ENCODE measurements at places on chromosomes 12 and 14.

GRCh38 chr12:132084621-132085290 is 59.4 kb downstream of the DDX51 start:
- DNase-seq, result peak; percentile 52

DNA sequence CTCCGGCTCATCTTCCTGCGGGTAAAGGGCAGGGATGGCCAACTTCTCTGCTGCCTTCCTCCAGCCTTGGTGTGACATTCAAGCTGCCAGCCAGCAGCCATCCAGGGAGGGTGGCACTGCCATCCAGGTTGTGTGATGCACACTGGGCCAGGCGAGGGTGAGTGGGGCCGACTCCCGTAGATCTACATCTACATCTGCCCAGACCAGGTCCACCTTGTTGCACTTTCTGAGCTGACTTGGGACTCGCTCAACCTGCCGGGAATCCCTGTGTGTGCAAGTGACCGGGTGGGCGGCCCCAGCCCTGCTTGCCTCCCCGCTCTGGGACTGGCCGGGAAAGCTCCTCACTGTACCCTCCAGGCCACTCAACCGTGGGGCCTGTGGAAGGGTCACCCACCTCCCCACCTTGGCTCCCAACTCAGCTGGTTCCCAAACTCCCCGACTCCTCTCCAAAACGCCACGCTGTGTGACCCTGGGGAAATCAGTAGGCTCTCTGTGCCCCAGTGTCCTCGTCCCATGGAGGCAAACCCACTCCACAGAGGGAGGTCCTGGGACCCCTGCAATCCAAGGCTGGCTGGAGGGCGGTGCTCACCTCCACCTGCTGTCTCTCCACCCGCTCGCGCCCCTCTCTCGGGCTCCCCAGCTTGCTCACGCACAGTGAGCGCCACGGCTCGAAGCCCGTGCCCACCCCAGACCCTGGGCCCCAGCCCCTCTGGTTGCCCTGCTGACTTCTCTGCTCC is 14.7 kb downstream of the JAG2 start:
- no peak for DNase-seq

DNA sequence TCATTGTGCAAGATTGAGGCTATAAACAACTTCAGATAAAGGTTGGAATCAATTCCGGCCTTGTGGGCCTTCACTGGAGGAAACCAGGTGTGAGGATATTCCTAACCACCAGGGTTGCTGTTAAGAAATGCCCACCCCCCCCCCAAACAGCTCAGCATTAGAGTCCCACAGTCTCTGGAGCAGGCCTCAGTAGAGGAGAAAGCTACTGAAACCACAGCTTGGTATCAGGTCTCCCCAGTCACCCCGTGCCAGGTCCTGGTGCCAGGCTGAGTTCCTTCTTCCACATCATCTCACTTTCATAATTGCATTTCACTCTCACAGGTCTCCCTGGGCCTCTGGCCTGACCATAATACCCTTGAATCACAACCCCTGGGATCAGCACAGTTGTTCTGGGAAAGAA is 12.5 kb downstream of the GALNT6 start:
- DNase-seq, result no peak

DNA sequence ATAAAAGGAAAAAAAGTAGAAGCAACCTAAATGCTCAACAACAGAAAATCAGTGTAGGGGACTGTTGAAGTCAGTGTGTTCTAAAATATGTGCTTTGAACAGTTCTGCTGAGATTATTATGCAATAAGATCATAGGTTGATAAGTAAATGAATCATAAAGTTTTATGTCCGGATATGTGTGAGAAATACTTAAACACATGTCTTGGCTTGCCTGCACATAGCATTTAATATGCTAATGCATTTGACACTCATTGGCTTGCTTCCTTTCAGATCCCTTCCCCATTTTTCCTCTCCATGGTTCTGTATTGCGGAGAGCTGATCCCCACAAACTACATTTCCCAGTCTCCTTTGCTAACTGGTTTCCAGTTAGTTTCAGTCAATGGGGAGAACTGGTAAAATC is 573.8 kb upstream of the TBX3 start:
- DNase-seq, result no peak

DNA sequence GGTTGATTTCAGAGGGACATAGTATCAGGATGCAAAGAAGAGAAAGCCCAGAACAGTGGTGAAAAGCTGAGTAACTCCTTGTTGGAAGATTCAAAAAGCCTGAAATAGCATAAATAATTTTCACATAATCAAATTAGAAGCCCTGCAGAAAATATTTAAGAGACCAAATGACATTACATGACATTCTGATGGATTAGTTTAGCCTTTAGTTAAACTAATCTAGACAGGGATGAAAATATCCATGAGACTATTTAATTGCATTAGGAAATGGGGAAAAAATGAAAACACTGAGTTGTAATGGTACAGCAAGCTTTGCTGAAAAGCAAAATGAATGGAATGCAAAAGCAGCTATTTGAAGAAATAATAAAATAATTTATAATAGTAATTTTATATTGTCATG is 91.8 kb downstream of the KIF21A start:
- no peak for DNase-seq

DNA sequence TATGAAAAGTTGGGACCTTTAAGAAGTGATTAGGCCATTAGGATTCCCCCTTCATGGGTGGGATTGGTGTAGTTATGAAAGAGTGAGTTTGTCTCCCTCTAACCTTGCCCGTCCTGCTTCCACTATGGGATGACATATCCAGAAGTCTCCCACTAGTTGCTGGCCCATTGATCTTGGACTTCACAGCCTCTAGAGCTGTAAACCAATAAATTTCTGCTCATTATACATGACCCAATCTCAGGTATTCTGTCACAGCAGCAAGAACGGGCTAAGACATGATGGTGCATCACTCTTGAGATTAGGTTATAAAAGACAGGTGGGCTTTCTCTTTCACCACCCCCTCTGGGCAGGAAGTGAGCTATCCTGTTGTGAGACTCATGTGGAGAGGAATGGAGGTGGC is 8.6 kb upstream of the SMOC1 start:
- no peak for DNase-seq

- DNase-seq, result no peak
Measured at GRCh38 chr14:102077382-102077709, 9.5 kb downstream of the HSP90AA1 start.

DNA sequence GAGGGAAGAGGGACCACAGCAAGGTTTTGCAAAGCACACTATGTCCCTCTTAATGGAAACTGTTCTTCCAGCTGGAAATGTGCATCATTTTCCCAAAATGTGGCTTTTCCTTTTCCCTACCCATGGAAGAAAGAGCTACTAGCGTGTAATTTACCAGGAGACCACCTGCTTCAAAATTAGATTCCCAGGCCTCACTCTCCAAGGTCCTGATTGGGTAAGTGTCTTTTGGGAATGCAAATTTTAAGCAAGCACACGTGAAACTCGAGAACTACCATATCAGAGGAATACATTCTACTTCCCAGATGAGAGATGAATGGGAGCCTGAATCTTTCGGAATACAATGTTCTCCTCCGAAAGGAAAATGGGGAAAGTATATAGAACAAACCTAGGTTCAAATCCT is 201.6 kb upstream of the NOS1 start:
- DNase-seq, result no peak

DNA sequence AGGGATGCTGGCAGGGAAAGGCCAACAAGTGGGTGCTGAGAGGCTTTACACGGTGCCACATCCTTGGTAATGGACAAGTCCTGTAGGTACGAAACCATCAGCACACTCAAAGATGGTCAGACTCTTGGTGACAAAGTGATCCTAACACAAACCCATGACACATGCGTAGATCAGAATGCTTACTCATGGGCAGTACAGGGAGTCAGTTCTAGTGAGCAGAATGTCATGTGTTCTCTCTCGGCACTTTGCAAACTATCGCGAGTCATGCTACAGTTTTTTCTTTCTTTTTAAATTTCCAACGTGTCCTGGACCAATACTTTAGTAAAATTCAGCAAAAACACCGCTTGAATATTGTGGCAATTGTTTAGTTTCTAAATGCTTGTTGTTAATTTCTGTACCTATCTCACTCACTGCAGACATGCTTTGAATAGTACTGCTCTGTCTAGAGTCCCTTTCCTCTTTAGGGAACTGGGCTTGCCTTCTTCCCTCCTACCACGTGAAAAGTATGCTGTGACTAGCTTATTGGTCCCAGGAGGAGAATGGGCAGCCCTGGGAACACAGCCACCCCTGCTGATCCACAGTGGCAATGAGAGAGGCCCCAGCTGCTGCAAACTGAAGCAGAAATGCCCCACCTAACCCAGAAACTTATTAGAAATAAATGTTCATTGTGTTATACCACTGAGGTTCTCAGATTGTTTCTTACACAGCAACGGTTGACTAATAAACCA is 62.4 kb downstream of the UBR7 start:
- no peak for DNase-seq

GRCh38 chr14:100988956-100989355 is 85.4 kb upstream of the RTL1 start:
- no peak for DNase-seq

- DNase-seq, result no peak
Measured at GRCh38 chr12:67710582-67710981, 62.0 kb downstream of the DYRK2 start.

All from T-helper 22 cell (primary cell).